ENCODE measurements at places on chromosomes 6 and 20. TPM values are rescaled to one million over a fixed set of nuclear protein-coding genes. Genes with fewer than 3 reads are reported as not detected.

GRCh38 chr6:13397359-13398068 lies 69.2 kb upstream of the TBC1D7 start:
- no peak for DNase-seq

DNA sequence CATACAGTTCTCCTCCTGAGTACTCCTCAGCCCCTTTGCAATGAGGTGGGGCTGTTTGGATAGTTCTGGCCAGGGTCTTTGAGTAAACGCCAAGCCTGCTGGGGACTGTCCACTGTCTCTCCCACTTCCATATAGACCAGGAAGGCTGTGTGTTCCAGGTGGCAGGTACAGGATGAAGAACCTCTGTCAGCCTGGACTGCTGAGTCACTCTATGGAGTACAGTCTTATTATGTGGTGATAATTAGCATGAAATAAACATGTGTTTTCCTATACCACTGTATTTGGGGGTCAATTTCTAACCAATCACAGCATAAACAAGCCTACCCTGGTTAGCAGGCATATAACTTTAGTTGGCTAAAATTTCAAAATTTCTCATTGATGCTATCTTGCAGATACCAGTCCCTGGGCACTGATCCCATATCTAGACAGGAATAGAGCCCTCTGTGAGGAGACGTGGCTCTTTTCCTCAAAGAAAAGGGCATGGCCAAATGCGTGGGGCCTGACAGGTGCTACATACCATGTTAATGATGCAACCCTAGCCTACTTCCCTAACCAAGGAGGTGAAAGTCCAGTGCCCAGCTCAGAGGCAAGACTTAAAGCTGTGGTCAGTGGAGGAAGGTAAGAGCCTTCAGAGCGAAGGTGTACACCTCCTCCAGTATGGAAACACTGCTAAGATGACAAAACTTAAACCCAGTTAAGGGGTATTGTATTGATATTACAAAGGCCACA lies 4.5 kb upstream of the ALDH8A1 start:
- no peak for DNase-seq

DNA sequence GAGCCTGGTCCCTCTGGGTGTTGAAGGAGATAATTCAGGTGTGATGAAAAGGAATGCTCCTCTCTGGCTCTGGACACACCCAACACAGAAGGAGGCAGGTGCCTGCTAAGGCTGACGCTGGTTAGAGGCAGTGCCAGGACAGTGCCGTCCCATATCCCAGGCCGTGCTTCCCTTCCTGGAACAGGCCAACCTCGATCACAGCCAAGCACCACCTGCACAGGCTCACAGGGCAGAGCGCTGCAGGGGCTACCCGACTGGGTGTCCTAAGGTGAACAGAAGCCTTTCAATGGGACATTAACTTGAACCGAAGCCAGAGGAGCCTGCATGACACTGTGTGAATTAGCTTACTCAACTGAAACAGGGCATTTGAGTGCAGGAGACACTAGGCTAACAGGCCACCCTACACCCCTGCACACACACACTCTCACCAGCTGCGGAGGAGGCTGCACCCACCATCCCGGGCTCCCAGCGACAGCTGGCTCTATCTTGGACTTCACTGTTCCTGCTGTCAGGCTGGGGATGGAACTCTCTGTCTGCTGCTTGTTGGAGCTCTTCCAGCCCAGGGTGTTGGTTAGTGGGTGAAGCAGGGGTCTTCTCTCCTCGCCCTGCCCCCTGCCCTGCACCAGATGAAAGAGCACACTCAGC lies 347.2 kb downstream of the TAF4 start:
- DNase-seq, result no peak

GRCh38 chr20:19913927-19914614 lies 103.1 kb upstream of the NAA20 start:
- no peak for DNase-seq

- no peak for DNase-seq
Measured at GRCh38 chr20:19465536-19465935, 253.1 kb downstream of the SLC24A3 start.

GRCh38 chr20:8661229-8661952 lies 407.5 kb upstream of the PLCB4 start:
- no peak for DNase-seq

DNA sequence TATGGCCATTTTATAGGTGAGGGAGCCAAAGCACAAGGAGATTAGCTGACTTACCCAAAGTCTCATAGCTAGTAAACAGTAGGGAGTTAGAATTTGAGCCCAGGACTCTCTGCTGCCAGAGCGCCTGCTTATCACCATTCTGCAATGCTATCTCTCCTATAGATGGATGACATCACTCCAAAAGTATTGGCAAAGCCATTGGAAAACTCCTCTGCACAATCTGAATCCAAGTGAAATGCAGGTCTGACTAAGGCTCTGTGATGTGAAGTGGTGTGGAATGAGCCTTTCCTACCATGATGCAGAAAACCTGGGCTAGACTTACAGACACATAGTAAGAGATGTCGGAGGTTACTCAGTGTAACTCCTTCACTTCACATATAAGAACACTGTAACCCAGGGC lies 106.3 kb downstream of the GRM1 start:
- DNase-seq, result no peak

DNA sequence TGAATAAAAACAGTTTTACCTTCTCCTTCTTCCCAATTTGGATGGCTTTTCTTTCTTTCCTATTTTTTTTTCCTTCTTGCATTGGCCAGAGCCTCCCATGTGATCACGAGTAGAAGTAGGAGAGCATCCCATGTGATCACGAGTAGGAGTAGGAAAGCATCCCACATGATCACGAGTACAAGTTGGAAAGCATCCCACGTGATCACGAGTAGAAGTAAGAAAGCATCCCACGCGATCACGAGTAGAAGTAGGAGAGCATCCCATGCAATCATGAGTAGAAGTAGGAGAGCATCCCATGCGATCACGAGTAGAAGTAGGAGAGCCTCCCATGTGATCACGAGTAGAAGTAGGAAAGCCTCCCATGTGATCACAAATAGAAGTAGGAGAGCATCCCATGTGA lies 218.6 kb downstream of the DLL1 start:
- no peak for DNase-seq

The MAP1LC3A gene
- polyA plus RNA-seq, result 23.3 TPM

The MAD2L1BP gene
- polyA plus RNA-seq, result 24.6 TPM

The IL20RA gene
- 2.0 TPM for polyA plus RNA-seq

The CTCFL gene
- polyA plus RNA-seq, result 2.8 TPM

The PDYN gene
- 0.20 TPM for polyA plus RNA-seq

The TTBK1 gene
- 0.20 TPM for polyA plus RNA-seq

The ZC3H12D gene
- polyA plus RNA-seq, result 0.26 TPM
